ENCODE measurements at places on chromosomes 2 and 18.

DNA sequence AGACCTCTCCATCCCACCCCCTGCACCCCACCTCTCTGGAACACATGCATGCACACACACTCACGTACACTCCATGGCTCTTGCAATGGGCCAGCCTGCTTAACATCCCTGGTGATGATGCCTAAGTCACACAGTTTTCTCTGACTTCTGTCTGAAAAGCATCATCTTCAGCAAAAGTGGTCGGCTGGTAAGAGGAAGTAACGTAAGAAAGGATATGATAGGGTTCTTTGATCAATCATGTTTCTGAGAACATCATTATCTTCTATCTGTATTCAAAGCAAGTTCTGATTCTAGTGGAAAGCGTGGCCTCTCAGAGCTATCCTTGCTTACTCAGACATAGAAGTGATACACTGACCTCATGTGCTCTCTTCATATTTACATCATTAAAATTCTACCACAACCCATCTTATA lies 11.4 kb upstream of the NDUFV2 start:
- DNase-seq, result no peak

DNA sequence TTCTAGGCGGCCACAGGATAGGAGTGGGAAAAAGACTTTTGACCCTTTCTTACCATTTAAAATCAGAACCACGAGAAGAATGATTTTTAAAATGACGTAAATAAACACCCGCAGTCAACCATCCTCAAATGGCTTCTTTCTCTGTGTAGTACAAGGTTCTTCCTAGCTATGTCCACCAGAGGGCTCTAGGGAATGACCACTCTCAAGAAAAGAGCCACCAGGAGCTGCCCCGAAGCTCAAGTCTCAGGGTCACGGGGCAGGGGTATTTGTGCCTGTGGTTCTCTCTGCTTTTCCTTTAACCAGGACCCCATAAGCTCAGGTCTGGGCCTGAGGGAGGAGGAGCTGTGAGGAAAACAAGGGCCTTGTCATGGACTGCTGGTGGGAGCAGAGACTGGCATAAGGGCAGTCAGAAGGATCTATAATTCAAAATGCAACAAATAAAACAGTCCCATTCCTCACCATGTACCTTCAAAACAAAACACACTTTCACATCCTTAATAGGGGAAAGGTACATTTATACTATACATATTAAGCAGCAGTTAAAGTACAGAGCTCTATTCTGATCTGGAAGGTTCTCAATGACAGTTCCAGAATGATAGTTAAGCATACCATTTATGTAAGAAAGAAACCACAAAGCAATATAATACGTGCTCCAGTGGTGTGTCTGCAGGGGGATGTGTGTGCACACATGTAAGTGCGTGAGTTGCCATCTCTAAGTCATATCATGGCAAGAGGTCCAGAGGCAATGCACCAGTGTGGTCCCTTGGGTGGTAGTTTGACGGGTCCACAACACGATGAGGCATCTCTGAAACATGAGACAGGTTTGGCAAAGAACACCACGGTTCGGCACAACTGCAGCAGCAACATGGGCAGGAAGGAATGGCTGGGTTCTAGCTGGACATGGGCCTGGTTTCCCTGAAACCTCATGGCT lies 18.6 kb downstream of the LYPD1 start:
- no peak for DNase-seq

DNA sequence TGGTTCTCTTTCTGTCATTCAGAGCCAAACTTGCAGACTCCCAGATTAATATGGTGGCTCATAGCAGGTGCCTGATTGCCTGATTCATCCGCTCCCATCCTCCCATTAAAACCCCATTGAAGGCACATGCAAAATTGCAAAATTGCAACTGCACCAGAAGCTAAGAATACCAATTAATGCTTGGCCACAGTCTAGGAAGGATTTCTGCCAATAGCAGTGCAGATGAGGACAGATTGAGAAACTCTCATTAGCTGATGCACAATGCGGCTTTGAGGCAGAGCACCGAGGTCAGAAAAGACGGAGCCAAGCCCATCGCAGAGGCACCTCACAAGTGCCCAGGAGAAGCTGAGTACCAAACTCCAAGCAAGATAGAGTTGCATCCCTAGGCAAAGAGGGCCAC lies 172.8 kb downstream of the ARL4C start:
- DNase-seq, result no peak

- DNase-seq, result no peak
Observed at GRCh38 chr2:24209389-24210105, 34.7 kb downstream of the FAM228A start.

GRCh38 chr2:215737477-215737876 lies 275.9 kb downstream of the MREG start:
- no peak for DNase-seq

GRCh38 chr2:132849118-132849517 lies 179.1 kb upstream of the LYPD1 start:
- DNase-seq, result no peak
